Activated naive CD8-positive, alpha-beta T cell treated with anti-CD3 and anti-CD28 coated beads for 36 hours (primary cell): ENCODE measurements at places on chromosomes 2 and 18. TPM values are rescaled to one million over a fixed set of nuclear protein-coding genes. Genes with fewer than 3 reads are reported as not detected.

- no peak for DNase-seq
- H3K27me3 ChIP-seq, result no peaks in the 10 kb centered on the region
- no peaks in the 10 kb centered on the region for H3K36me3 ChIP-seq
- H3K4me1 ChIP-seq, result no peaks in the 10 kb centered on the region
- H3K4me3 ChIP-seq, result no peak overlapping the region
- no peak overlapping the region for H3K27ac ChIP-seq
These were observed 593.9 kb downstream of the NYAP2 start for GRCh38 chr2:225993430-225993829.

GRCh38 chr2:240397924-240398645 is 37.4 kb upstream of the GPC1 start:
- H3K36me3 ChIP-seq, result no peaks in the 10 kb centered on the region
- H3K27me3 ChIP-seq, result no peaks in the 10 kb centered on the region
- H3K4me3 ChIP-seq, result no peak overlapping the region
- H3K27ac ChIP-seq, result no peak overlapping the region

GRCh38 chr2:3168230-3168891 is 209.3 kb downstream of the EIPR1 start:
- no peaks in the 10 kb centered on the region for H3K27me3 ChIP-seq
- no peaks in the 10 kb centered on the region for H3K4me1 ChIP-seq
- H3K36me3 ChIP-seq, result peaks cover 56% of the 10 kb centered on the region
- no peak overlapping the region for H3K27ac ChIP-seq
- no peak for DNase-seq
- H3K4me3 ChIP-seq, result no peak overlapping the region

DNA sequence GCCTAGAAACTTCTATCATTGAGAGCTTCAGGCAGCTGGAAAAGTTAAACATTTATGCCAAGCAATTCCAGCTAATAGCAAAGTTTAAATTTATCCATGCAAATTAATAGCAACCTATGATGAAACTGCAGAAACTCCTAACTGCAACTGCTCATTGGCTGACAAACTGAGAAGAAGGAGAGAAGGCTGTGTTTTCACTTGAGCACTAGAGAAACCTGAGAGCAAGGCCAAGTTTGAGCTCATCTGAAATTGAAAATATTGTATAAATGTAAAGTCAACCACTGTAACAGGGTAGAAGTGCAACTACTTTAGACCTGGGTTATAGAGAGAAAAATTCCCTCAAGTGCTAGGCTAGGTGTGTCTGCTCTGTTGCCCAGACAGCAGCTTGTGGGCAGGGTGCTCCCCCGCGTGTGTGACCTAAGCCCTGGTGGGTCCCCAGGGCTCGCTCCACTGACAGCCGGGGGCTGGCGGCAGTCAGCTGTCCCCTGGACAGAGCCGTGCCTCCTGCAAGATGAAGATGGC is 50.2 kb downstream of the CABYR start:
- peaks cover 4% of the 10 kb centered on the region for H3K27me3 ChIP-seq
- H3K4me3 ChIP-seq, result no peak overlapping the region
- no peaks in the 10 kb centered on the region for H3K36me3 ChIP-seq
- no peaks in the 10 kb centered on the region for H3K4me1 ChIP-seq
- H3K27ac ChIP-seq, result no peak overlapping the region

DNA sequence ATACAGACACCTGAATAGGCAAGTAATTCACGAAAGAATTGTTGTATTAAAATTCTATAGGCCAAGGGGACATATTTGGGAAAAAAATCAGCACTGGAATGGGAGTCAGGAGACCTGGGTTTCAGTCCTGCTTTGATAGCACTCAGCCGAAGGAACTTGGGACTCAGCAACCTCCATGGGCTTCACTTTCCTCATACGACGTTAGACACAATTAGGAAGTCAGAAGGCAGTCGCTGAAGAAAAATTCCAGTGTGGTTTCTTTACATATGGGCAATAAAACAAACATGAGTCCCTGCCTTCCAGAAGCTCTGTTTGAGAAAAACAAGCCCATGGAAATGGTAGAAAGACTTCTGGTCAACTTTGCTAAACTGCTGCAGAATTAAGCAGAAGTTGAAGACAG is 15.1 kb upstream of the CYRIA start:
- no peak overlapping the region for H3K27ac ChIP-seq
- peaks cover 18% of the 10 kb centered on the region for H3K27me3 ChIP-seq
- no peaks in the 10 kb centered on the region for H3K4me1 ChIP-seq
- DNase-seq, result no peak

GRCh38 chr2:174397773-174398172 is 2.2 kb downstream of the SCRN3 start:
- H3K27ac ChIP-seq, result no peak overlapping the region
- no peaks in the 10 kb centered on the region for H3K27me3 ChIP-seq
- no peak overlapping the region for H3K4me3 ChIP-seq
- peaks cover 19% of the 10 kb centered on the region for H3K4me1 ChIP-seq

- no peak overlapping the region for H3K4me3 ChIP-seq
- peaks cover 2% of the 10 kb centered on the region for H3K36me3 ChIP-seq
- H3K27ac ChIP-seq, result no peak overlapping the region
These were observed 4.8 kb upstream of the CELF4 start for GRCh38 chr18:37570336-37570930.

- peaks cover 2% of the 10 kb centered on the region for H3K36me3 ChIP-seq
- H3K27me3 ChIP-seq, result no peaks in the 10 kb centered on the region
- peak overlapping the region; percentile 27 for H3K4me3 ChIP-seq
- DNase-seq, result no peak
- peak overlapping the region; percentile 91 for H3K27ac ChIP-seq
These were observed 35.5 kb downstream of the ITGA6 start for GRCh38 chr2:172462849-172463381.

DNA sequence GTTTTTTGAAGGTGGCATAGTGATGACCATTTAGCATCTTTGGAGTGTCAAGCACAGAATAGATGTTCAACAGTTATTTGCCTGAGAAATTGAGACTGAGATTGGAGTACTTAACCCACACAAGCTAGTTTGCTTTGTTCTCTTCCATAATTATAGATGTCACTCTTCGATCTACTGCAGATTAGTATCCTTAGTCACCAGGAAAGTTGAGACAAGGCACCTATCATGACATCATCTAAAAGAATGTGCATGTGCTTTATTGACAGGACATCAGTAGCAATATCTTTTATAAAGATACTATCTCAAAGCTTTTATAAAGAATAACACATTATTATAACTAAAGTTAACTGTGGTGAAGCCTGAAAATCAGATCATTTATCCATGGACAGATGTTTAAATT is 6.4 kb downstream of the VRK2 start:
- H3K27me3 ChIP-seq, result no peaks in the 10 kb centered on the region
- peaks cover 27% of the 10 kb centered on the region for H3K36me3 ChIP-seq
- no peak overlapping the region for H3K27ac ChIP-seq
- DNase-seq, result no peak

- no peak for DNase-seq
- no peaks in the 10 kb centered on the region for H3K4me1 ChIP-seq
- H3K4me3 ChIP-seq, result no peak overlapping the region
- H3K36me3 ChIP-seq, result no peaks in the 10 kb centered on the region
These were observed 121.8 kb upstream of the HNMT start for GRCh38 chr2:137842430-137842829.

DNA sequence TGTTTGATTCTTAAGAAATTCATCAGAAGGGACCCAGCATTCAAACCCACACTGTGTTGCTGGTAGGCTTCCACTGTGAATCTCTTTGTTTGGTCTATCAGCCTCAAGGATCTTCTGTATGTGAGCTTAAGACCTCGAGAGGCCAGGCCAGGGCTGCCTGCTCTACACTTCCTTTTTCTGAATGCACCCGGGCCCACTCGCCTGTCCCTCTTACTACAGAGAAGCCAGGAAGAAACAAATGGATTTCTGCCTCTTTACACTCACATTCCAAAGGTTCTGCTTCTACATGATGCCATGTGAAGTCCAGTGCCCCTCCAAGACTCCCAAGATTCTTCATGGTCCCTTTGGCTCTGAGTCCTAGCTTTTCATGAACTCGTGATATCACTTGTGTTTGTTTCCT is 25.4 kb upstream of the MRPL19 start:
- no peak overlapping the region for H3K27ac ChIP-seq
- no peak for DNase-seq
- peaks cover 1% of the 10 kb centered on the region for H3K36me3 ChIP-seq

The IGFBP2 gene
- total RNA-seq, result 39.1 TPM

The B4GALT6 gene
- 3.1 TPM for total RNA-seq

The PREPL gene
- 33.1 TPM for total RNA-seq

The GLI2 gene
- not detected for total RNA-seq

The DGUOK gene
- 97.1 TPM for total RNA-seq

The AKAIN1 gene
- total RNA-seq, result not detected

The DSG1 gene
- total RNA-seq, result not detected

The HOXD10 gene
- total RNA-seq, result not detected

The RTP5 gene
- not detected for total RNA-seq

The FSIP2 gene
- not detected for total RNA-seq

The ZNF2 gene
- 2.8 TPM for total RNA-seq
